ENCODE measurements at places on chromosomes 1 and 21. TPM values are rescaled to one million over a fixed set of nuclear protein-coding genes. Genes with fewer than 3 reads are reported as not detected.

- DNase-seq, result peak; percentile 72
Measured at GRCh38 chr1:205610036-205610435, 21.8 kb downstream of the ELK4 start.

DNA sequence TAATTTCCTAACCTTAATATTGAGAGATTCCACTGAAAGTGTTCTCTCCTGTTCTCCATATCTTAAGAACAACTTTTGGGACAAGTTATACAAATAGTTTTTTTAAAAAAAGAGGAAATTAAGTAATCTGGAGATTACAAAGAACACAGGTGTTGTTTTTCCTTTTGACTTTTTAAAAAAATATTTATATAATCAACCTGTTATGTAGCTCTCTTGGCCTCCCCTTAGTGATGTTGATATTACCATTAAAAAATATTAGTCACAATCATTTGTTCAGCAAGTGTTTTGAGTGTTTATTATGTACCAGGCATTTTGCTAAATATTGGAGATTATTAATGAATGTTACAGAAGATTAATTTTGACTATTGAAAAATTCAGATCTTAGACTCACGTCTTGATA is 8.1 kb downstream of the MAN1A2 start:
- DNase-seq, result no peak

DNA sequence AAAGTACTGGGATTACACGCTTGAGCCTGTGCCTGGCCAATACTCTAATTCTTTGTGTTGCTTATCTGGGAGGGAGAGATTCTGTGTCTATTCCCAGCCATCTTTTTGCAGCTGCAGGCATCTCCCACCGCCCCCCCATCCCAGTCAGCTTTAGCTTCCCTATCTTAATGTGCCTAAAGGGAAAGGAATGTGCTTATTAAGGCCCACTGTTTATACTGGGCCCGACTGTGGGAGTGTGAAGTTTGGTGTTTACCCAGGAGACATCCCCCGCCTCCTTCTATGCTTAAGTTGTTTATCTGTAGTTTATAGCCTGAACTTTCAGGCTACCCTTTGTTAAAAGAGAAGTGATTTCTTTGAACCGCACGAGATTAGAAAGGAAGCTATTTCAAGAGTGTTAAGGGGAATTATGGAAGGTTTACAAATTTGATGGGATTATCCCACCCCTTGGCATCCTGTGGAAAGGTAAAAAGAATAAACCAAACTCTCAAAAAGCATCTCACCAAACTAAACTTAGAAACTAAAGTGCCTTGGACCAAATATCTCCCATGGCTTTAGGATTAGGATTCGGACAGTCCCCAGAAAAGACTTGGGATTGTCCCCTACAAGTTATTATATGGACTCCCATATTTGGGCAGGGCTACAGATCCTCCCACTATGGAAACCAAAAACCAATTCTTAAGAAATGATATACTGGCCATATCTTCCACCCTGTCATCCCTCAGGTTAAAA is 25.5 kb upstream of the ZNF496 start:
- peak; percentile 91 for DNase-seq

The CDC14A gene
- 3.0 TPM for total RNA-seq

GRCh38 chr1:64811131-64811530 is 66.3 kb downstream of the RAVER2 start:
- DNase-seq, result no peak

DNA sequence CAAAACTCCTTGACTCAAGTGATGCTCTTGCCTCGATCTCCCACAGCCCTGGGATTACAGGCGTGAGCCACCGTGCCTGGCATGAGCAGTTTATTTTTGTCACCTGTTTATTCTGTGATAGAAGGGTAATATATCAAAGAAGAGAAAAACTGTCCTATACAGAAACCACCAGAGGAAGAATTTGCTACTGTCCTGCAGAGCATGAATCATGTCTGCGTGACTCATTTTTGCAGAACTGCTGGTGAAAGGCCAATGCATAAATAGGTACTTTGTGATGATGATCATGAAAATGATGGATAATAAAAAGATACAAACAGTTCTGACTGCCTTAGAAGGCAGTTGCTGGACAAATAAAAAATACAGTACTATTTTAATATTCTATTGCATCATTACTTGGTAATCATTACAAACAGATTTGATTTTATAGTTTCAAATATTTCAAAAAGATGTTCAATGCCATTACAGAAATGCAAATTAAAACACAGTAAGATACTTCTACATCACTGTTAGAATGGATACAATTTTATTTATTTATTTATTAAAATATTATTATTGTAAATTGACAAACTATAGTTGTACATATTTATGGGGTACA is 26.5 kb downstream of the RIPPLY3 start:
- DNase-seq, result peak; percentile 81

The OR10J4 gene
- total RNA-seq, result not detected
